Esophagus muscularis mucosa (tissue), 4 donors: ENCODE measurements at places on chromosomes 6 and 20. TPM values are rescaled to one million over a fixed set of nuclear protein-coding genes. Genes with fewer than 3 reads are reported as not detected.

The NHLRC1 gene
- total RNA-seq, result 1.0 TPM

- DNase-seq, result no peak
Measured at GRCh38 chr6:99490608-99491007, 24.6 kb downstream of the USP45 start.

The TULP1 gene
- total RNA-seq, result not detected

GRCh38 chr20:17616480-17617211 lies 46.8 kb downstream of the DSTN start:
- no peak for DNase-seq

DNA sequence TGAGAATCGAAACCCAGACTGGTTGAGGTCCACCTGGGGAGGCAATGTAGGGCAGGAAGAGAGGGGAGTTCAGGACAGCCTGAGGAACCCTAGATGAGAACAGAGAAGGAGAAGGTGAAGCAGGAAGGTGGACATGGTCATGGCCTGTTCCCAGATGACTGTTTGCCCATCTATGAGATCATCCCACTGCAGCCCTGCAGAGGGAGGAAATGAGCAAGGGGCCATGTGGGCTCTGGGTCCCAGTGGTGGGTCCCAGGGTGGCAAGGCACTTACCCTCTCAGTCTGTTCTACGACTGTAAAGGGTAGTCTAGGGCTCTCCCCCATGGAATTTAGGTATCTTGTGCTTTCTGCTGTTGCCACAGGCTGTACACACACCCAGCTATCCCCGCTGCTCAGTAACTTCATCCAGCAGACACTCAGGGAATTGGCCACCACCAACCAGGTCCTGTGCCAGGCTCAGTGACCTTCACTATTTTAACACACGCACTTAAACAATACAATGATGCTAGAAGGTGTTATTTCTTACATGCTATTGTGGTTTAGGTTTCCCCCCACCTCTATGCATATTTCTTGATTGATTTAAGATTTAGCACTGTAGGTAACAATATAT lies 89.8 kb downstream of the TOX2 start:
- DNase-seq, result no peak

DNA sequence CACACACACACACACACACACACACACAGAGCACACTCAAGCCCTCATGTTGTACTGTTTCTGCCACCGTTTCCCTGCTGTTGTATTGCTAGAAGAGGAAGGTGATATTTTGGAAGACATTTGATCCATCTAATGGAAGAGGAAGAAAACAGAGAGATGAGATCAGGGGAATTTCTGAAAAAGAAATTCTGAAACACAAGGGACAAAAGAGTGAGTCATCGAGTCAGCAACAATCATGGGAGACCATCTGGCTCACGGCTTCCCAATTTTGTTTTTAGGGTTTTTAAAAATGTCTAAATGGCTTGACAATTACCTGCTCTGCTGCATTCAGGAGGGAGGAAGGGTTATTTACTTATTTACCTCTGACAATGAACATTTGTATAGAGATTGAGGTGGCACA lies 22.0 kb downstream of the SOX4 start:
- DNase-seq, result no peak

GRCh38 chr6:1832844-1833787 lies 223.4 kb downstream of the FOXC1 start:
- DNase-seq, result no peak

DNA sequence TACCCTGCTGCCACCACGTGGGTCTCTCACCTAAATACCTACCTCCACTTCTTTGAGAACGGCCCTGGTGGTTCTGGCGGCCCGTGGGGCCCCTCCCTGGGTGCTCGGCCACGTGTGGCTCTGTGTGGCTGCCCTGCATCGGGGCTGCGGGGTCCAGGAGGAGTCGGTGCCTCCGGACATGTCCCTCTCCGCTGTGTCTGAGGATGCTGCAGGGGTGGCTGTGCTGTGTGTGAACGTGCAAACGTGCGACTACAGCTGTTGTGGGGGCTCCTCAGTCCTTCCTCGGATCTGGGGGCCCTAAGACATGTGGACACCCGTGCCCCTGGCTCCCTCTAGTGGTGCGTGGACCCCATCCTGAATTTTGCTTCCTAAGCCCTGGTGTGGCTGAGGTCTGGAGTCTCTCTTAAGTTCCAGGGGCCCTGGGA lies 691.8 kb downstream of the QKI start:
- DNase-seq, result no peak
